ENCODE measurements at places on chromosomes 6 and 20. TPM values are rescaled to one million over a fixed set of nuclear protein-coding genes. Genes with fewer than 3 reads are reported as not detected.

PXDC1 gene
- polyA plus RNA-seq: 17.1 TPM

LPA gene
- polyA plus RNA-seq: not detected

DNA sequence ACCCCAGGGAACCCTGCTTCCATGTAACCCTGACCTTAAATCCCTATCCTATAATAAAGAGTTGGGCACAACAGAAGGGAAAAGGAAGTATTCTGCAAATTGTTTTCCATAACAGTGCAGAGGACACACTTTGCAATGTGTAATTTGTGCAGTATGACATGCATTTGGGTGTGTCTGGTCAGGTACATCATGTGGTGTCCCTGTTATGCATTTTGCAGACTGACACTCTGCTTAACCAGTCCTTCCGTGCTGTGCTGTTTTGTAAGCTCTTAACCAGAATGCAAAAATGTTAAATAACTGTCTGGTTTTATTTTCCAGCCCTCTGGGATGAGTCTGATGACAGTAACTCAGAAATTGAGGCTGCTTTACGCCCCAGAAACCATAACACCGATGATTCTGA is 57.0 kb upstream of the XRN2 start:
- no peak for DNase-seq

DNA sequence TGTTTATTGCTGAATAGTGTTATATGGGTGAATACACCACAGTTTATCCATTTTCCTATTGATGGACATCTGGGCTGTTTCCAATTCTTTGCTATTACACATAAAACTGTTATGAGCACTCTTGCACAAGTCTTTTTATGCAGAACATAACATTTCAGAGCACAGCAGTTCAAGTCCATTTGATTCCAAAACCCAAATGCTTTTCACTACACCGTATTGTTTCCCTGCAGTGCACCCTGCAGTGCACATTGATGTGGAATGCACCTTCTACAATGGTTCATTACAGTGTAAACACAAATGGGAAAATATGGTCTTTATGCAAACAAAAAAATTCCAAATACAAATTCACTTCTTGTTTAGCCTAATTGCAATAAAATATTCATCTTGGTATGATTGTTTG is 3.6 kb upstream of the SLC2A12 start:
- no peak for DNase-seq

DNA sequence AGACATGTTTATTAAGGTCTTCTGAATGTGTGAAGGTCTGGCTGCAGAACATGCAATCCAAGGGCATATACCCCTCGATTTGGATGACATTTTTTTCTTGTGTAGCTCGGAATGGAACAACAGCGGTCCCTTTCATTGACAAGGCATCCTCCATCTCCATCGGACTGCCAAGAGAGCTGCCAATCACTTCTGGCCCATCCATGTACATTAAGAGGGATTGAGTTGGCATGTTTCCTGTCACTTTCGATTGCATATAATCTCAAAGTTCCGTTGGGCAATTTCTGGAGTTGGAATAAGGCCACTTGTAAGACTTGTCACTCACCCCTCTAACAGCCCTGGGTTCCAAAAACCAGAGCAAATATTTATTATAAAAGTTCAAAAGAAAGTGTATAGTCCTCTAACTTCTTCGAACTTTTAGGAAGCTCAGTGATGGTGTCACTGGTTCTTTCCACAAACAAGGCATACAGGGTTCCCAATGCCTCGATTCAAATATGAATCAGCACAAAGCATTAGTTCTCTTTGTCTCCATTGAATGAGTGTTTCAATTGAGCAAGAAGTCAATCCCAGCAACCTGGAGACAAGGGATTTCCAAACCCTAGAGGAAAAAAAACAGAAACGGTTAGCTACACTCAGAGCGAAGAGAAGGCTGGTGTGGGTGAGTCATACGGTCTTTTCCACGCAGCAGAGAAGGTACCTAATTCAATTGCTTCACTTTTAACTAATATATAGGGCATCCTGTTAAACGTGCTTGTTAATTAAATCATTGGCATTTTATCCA is 10.9 kb downstream of the ZNF217 start:
- peak; percentile 70 for DNase-seq

- DNase-seq: no peak
Measured at GRCh38 chr6:87660226-87660911, 41.7 kb downstream of the AKIRIN2 start.

Measured in keratinocyte (primary cell).